ENCODE measurements at places on chromosomes 7 and 10.

DNA sequence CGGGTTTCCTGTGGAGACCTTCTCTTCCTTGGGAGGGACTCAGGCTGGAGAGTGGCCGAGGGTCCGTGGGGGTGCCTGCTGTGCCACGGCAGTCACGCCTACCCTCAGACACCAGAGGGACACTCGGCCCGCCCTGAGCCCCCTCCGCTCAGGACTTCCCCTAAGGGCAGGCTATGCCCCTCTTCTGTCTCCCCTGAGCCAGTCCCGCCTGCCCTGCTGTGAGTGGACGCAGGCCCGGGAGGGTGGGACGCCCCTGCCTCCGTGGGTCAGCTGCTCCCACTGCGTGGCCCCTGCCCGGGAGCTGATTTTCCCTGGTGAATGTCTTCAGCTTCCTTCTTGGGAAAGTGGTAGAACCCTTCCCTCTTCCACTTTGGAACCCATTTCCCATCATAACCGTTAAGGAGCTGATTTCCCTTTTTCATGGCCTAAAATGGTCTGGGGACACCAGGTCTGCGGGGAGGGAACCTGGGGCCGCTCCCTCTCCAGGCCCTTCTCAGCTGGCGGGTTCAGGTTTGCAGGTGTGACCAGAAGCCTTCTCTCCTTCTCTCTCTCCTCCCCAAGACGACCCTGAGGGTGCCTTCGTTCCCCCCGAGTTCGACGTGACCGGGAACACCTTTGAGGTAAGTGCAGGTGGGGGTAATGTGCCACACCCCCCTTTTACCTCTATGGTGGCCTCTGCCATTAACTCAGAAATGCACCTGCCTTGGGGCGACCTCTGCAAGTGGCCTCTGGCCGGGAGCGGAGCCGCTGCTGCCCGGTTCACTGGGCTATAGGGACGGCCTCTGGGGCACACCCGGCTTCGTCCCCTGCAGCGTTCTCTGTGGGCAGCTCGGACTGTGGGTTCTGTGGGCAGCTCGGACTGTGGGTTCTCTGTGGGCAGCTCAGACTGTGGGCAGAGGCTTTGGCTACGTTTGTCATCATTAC lies 7.9 kb downstream of the KNDC1 start:
- DNase-seq = no peak

- peak; percentile 28 for DNase-seq
These were observed 232.2 kb downstream of the DNAJB6 start for GRCh38 chr7:157568770-157569584.

GRCh38 chr7:25907214-25907613 lies 244.8 kb upstream of the NFE2L3 start:
- DNase-seq = no peak

DNA sequence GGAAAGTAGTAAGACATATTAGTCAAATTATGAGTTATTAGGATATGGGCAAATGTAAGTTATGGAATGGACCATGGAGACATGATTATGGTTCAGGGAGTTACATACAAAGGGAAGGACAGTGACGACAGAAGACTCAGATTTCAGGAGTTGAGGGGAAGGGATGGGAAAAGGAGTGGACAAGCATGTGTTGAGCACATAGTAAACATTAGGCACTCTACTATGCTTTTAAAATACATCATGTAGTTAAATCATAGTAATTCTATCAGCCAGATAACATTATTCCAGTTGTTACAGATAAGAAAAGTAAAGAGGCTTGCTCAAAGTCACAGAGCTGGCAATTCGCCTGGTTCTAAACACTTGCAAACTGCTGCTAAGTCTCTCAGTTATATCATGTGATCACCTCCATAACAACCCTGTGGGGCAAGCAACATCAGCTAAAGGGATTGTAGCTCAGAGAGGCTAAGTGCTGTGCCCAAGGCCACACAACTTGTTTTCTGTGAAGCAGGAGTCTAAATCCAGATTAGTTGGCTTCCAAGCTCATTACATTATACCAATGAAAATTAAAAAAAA lies 115.2 kb upstream of the MDFIC start:
- DNase-seq = no peak

DNA sequence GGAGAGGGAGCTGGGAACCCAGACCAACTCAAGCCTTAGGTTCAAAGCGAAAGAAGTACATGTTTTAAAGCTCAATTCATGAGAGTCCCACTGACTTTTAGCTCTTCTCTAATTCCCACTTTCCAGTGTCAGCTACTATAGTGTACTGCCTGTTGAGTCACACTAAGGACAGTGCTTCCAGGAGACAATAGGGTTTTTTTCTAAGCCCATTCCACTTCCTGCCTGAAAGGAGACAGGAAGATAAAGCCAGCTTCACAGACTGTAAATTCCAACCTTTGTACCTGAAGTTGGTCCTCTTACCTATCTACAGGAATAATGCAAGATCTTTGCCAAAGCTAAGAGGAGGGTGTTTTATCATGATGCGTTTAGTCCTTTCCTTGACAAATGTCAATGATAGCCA lies 4.4 kb downstream of the MSRB2 start:
- no peak for DNase-seq

DNA sequence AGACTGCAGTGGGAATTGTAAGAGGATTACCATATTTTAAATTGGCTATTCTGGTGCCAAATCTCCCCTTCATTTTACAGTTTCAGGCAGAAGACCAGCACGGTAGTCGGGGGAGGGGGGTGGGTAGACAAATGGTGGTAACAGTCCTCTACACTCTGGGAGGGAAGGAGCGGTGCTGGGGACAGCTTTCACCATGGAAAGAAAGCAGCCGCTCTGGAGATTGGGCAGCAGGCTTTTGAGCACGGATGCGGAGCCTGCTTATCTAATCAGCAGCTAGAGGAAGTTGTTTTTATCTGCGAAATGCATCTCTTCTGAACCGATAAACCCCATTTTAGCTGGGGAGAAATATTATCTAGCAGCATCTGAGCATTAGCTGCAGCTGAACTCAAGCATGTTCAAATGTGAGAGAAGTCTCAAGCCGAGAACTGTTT lies 28.7 kb downstream of the IKZF1 start:
- no peak for DNase-seq

GRCh38 chr7:105896407-105896911 lies 20.1 kb upstream of the ATXN7L1 start:
- DNase-seq = no peak

DNA sequence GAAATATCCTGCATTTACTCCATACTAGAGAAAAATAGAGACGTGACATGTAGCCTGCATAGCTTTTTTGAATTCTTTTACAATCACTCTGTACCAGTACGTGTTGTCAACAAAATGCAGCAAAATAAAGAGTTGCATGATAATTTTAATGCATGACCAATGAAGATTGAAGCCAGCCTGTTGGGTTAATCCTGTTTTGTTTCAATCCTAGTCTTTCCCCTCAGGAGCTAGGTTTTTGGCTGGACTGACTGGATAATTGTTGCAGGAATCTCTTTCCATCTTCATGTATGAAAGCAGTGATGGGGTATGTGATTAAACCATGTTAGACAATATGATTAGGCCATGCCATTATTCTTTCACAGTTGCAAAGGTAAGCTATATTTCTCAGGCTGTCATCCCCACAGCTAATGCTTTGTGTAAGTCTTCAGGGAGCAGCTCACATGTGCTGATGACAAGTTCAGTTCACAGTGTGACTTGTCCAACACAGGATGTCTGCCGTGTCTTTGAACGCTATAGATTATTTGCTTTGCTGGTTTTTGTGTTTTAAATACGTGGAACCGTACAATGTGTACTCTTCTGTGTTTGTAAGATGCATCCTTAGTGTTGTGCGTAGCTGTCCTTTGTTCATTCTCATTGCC lies 24.4 kb downstream of the PAPSS2 start:
- DNase-seq = no peak

- DNase-seq = no peak
These were observed at the start of gene CALD1 for GRCh38 chr7:134778941-134779740. Gene CALD1 (plus strand): TSS chr7:134779634. CDS start chr7:134867734, 88,100 bp downstream.

DNA sequence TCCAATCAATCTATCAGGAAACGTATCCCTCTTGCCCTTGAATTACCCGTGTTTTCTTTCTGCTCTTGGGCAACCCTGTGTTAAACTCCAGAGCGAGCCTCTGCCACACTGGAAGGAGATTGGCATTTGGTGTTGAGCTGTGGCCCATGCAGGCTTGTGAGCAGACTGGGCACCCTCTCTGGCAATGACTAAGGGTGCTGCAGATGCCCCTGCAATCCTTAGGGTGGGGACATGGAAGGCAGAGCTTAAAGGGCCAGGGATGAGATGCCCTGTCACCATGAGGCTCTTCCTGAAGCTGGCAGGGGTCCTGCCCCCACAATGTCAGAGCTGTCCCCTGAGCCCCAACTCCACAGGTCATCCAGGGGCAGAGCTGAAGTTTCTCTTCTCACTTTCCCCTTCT lies 19.5 kb upstream of the FAM180A start:
- DNase-seq = no peak

GRCh38 chr10:74335501-74335900 lies 184.5 kb downstream of the ADK start:
- no peak for DNase-seq

All from stimulated activated CD4-positive, alpha-beta T cell treated with anti-CD3 and anti-CD28 coated beads, TNF-alpha, amount 100 ng/mL, for 24 hours (primary cell).